ENCODE measurements at places on chromosomes 5 and 9.
A peak's percentile ranks its signal among the peaks of the same experiment; 100 is the strongest.

- no peak for DNase-seq
Measured at GRCh38 chr9:130962418-130963316, 23.6 kb upstream of the FIBCD1 start.

DNA sequence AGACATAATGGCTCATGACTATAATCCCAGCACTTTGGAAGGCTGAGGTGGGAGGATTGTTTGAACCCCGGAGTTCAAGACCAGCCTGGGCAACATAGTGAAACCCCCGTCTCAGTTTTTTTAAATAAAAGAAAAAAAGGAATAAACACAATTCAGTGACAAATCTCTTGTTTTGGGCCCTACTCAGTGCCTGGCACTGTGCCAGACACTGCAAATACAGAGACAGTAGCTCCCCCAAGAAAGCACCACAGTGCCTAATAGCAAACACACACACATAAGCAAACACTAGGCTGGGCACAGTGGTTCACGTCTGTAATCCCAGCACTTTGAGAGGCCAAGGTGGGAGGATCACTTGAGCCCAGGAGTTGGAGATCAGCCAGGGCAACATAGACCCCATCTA is 49.7 kb upstream of the GRHPR start:
- no peak for DNase-seq

DNA sequence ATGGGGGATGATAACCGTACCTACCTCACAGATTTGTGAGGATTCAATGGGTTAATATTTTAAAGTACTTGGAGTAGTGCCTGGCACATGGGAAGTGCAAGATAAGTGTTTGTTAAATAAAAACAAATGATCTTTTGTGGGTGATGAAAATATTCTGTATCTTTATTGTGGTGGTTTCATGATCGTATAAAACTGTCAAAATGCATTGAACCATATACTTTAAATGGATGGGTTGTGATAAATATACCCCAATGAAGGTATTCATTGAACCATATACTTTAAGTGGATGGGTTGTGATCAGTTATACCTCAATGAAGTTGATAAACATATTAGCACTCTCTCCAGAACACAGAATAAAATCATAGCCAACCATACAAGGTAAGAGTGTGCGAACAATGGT is 234.5 kb downstream of the CRB2 start:
- DNase-seq = no peak

GRCh38 chr9:35028341-35028740 is 38.8 kb downstream of the DNAJB5 start:
- DNase-seq = no peak

DNA sequence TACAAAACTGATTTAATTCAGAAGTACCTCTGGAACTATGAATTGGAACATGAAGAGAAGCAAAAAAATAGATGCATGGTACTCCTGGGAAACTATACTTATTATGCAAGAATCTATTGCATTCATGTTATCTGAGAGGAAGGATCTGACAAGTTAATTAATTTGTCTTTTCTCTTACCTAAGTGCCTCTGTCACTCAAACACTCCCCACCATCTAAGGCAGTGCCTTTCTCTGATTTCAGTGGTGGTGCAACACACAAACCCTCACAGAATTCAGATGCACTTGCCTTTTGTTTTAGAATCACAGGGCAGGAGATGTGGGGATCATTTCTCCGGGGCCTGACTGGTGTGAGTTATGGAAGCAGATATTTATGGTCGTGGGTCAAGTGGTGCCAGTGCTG is 52.5 kb upstream of the C9orf72 start:
- no peak for DNase-seq

DNA sequence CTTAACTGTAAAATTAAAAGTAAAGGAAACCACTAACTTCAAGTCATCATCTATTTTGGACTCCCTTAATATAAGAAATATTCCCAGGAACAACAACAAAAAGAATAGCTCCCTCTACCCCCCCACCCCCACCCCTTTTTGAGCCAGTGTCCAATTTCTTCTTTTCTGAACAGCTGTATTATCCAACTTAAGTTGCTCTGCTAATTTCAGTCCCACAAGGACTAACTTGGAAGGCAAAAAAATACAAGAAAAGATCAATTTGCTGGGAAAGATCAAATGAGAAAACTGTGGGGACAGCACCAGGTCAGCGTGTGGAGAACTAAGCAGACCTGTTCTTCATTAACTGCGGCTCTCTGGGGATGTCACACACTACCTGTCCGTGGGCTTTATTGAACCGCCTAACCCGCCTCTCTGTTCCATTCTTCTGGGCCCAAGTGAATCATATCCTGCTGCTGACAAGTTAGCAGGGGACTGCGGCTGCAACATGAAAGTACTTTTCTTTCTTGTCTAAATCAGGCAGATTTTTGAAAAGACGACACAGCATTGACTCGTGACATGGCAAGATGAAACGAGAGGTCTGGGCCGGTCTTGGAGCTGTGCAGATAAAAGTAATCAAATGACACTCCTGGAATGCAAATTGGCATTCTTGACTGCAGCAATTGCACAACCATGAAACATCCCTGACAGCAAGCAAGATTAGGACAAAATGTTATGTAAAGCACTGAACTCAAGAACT is 2.7 kb downstream of the BNC2 start:
- no peak for DNase-seq

DNA sequence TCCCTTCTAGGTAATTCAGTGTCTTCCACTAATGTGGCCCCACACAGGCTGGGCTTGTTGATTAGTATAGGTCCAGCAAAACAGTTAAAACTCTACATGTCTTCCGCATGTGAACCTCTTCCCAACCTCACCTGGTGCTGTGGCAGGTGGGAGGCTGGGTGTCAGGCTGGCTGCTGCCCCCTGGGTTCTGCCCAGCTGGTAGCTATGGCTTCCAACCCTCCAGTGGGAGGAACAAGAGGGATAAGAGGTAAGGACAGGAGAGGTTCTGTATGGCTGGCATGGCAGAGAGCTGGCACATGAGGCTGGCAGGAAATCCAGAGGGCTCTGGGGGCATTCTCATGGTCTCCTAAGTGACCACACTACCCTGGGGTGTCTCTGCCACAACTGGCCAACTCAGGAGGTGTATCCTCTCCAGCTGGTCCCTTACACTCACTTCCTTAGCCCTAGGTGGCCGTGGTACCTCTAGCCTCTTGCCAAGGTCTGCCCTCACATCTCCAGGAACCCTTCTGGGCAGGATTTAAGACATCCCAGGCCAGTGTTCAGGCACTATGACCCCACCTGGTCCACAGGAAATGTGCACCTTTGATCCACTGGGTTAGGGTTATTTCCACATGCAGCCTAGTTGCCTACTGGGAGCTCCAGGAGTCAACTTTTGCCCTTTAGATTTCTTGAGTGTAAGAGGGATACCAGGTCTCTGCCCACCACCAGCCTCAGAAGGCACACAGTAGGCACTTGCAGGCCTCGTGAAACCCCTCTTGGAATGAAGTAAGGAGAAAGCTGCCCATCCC is 41.7 kb downstream of the AHRR start:
- no peak for DNase-seq

- no peak for DNase-seq
Measured at GRCh38 chr5:39264528-39264927, 45.2 kb upstream of the FYB1 start.

DNA sequence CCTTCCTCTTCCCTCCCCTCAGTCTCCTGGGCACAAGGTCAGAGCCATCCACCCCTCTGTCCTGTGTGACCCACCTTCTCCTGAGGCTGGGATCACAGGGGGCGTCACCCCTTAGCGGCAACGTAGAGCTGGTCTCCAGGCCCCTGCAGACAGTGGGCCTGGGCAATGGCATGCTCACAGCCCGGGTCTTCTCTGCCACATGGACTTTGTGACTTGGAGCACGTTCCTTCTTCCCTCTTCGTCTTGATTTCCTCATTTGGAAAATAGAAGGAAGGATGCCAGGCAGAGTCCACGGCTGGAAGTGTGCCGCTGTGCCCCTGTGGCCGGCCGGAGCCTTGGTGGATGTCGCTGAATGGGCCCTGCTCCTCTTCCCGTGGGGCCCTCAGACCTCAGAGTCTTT is 10.0 kb downstream of the RXRA start:
- no peak for DNase-seq

DNA sequence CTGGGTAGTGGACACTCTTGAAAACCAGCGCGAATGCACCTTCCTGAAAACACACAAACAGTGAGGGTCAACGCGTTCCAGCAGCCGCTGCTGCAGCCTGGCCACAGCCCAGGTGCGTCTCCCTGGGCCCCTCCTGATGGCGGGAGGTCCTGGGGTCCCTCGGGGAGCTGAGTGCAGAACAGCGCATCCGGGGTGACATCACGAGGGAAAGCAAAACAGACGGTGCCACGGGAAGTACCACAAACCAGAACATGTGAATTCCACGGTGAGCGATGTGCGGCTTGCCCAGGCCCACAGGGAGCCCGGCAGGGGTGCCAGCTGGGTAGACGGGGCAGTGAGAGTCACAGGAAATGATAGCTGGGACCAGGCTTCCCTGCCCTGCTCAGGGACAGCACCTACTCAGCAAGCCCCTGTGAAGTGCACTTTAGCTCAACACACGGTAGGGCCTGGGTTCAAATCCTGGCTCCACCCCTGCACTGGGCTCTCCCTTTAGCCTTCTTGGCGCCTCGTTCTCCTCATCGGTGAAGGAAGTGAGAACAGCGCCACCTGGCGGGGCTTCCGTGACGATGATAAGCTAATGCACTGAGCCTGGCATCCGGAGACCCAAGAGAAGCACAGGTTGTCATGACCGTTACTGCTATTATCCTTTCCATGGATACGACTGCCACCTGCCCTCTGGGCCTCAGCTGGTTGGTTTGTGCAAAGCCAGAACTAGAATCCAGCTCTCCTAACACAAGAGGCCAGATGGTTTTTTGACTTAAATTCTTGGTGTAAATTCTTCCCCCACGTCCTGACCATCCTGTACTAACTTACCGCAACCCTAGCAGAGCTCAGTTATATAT is 24.6 kb downstream of the GFPT2 start:
- DNase-seq = peak; percentile 82

- no peak for DNase-seq
Measured at GRCh38 chr5:92890841-92891244, 690.2 kb downstream of the NR2F1-AS1 start.

DNA sequence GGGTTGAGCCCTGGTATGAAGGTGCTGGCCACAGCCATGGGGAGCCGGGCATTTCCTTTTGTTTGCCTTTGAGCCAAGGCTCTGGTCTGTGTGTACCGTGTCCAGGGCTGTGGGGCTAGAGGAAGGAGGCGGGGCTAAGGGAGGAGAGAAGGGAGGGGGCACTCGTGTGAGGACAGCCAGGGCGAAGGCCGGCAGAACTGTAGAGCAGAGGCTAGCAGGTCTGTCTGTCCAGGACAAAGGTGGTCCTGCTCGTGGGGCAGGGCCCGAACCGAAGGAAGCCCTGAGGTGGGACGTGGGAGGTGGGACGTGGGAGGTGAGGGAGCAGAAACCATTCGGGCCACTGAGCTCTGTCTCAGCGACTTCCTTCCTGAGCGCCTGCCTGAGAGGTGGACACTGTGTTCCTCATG is 41.3 kb upstream of the TESK1 start:
- no peak for DNase-seq

DNA sequence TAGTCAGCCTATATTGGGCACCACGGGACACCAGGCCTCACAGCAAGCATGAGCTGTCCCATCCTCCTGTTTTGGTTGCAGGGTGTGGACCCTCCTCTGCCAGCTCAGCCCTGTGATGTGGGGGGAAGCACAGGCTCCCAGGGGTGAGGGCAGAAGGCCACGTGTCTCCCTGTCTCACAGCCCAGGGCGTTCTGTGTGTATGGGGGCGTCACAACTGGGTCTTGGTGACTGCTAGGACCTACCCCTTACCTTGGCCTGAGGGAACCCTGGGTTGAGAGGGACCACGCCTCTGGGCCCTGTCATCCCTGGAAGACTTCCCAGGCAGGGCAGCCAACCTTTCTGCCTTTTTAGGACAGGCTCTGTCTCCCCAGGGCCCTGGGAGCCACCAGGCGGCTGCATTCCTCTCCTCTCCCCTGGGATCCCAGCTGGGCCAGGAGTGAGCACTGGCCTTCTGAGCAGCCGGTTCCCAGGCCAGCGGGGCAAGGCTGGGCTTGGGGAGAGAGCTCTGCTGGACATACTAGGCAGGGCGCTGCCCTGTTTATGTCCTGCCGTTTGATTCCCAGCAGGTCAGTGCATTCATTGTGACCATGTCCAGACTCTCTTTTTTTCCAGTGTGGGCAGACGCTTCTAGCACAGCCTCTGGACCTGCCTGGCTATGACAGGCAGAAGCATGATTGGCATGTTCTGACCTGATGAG is 97.4 kb downstream of the DAB2IP start:
- no peak for DNase-seq

DNA sequence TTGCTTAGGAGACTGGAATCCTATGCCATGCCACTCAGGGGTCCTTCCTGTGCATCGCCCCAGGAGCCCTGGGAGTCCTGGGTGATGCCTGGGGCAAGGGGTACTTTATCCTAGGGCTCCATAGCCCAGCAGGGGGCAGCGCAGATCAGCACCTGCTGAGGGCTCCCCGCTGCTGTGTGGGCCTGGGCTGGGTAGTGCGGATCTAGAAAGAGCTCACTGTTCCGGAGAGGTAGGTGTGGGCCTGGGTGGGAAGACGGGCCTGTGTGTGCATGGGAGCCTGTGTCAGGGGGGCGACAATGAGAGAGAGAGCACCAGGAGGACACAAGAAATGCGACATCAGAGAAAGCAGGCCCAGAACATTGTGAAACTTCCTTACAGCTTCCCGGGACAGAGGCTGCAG is 11.4 kb upstream of the DAB2IP start:
- DNase-seq = peak; percentile 53

DNA sequence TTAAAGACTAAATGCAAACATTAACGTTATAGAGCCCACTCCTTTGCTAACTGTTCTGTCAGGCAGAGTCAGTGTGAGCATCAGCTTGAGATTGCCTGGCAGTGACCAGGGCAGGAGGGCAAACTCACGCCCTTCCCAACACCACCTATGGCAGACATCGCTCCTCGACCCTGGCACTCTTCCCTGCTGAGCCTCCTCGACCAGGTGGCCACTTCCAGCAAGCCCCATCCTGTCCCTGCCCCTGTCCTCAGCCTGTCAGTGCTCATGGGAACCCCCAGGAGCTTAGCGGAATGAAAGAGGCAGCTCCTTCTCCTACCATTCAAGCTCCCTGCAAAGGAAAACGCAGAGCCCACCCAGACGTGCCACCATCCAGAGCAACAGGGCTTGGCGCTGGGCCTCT is 42.0 kb downstream of the PRRT1B start:
- DNase-seq = no peak

GRCh38 chr9:9102295-9102694 is 1302.7 kb upstream of the DMAC1 start:
- no peak for DNase-seq
